Inflammatory macrophage treated with lipopolysaccharide for 1 hour (primary cell): ENCODE measurements at places on chromosomes 1 and 21.

- no peak for DNase-seq
Observed at GRCh38 chr1:221138516-221138915, 259.3 kb downstream of the HLX start.

- DNase-seq, result no peak
Observed at GRCh38 chr1:231272173-231272572, 31.2 kb downstream of the GNPAT start.

- no peak for DNase-seq
Observed at GRCh38 chr21:20591284-20591683, 406.9 kb upstream of the NCAM2 start.

- DNase-seq, result no peak
Observed at GRCh38 chr1:205454903-205455335, 926 bp downstream of the BLACAT1 start.

- DNase-seq, result no peak
Observed at GRCh38 chr21:44955141-44955797, 15.4 kb downstream of the SLX9 start.

GRCh38 chr1:223702735-223703667, 9.3 kb upstream of the CAPN2 start:
- no peak for DNase-seq

DNA sequence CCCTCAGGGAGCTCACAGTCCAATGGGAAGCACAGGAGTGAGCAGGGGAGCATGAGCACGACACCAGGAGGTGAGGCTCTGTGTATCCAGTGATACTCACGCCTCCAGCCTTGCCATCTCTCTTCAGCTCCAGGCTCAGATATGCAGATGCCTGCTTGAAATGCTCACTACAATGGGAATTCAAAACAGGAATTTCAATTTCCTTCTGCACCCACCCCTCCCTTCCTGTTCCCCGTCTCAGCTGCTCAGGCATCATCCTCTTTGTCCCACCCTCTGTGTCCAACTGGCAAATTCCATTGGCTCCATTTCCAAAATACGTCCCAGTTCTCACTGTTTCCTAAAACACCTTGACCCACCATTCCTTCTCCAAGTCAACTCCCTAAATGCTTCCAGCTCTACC, 58.9 kb downstream of the FBXO2 start:
- no peak for DNase-seq

- DNase-seq, result no peak
Observed at GRCh38 chr1:115227346-115228082, 110.5 kb downstream of the NGF start.

DNA sequence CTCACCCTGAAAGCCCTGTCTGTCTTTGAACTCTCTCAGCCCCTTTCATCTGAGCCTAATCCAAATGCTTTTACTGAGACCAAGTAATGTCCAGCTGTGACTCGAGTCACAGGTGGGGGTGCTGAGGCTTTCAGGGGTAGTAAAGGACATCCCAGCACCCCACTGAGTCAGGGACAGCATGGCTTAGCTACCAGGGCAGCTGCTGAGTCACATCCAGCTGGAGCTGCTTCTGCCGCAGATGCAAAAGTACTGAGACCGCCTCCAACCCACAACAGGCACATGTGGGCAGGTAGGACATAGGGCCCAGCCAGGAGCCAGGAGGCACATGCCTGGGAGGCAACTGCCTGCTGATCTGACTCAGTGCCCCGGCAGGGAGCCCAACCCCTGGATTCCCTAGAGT, 6.7 kb upstream of the VSIG8 start:
- DNase-seq, result no peak

GRCh38 chr1:70247768-70248167, 26.6 kb downstream of the SRSF11 start:
- no peak for DNase-seq

- peak; percentile 6 for DNase-seq
Observed at GRCh38 chr1:17246971-17247370, 1.9 kb upstream of the PADI3 start.

GRCh38 chr21:43867948-43868347, 2.9 kb downstream of the AGPAT3 start:
- DNase-seq, result no peak

DNA sequence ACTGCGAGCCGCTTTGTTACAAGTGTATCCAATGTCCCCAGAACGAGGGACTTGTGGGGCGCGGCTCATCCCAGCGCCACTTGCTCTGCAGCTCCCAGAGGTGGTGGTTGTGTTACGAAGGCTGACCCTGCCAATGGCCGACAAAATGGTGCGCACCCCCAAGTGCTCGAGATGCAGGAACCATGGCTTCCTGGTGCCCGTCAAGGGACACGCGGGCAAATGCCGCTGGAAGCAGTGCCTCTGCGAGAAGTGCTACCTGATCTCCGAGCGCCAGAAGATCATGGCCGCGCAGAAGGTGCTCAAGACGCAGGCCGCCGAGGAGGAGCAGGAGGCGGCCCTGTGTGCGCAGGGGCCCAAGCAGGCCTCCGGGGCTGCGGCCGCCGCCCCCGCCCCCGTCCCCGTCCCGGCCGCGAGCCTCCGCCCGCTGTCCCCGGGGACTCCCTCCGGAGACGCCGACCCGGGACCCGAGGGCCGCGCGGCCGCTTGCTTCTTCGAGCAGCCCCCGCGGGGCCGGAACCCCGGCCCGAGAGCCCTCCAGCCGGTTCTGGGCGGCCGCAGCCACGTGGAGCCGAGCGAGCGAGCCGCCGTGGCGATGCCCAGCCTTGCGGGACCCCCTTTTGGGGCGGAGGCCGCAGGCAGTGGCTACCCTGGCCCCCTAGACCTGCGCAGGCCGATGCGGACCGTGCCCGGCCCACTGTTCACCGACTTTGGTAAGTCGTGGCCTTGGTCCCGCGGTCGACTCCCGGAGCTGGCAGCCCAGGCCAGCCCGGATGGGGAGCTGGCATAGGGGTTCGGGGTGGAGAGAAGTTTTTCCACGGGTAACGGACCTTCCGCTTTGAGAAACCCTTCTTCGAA, at the start of gene DMRTB1:
Gene DMRTB1, plus strand, starts transcription at position 79 of the 855 bp plus-strand sequence. Its CDS starts 55 bp downstream, at position 134.
- no peak for DNase-seq

- no peak for DNase-seq
Observed at GRCh38 chr1:10283318-10283984, 73.1 kb downstream of the KIF1B start.

GRCh38 chr1:33331444-33332356, 10.8 kb upstream of the A3GALT2 start:
- no peak for DNase-seq

- peak; percentile 37 for DNase-seq
Observed at GRCh38 chr1:149929856-149930255, 2.3 kb upstream of the SF3B4 start.

GRCh38 chr1:174789399-174789798, 210.3 kb upstream of the CACYBP start:
- peak; percentile 2 for DNase-seq

DNA sequence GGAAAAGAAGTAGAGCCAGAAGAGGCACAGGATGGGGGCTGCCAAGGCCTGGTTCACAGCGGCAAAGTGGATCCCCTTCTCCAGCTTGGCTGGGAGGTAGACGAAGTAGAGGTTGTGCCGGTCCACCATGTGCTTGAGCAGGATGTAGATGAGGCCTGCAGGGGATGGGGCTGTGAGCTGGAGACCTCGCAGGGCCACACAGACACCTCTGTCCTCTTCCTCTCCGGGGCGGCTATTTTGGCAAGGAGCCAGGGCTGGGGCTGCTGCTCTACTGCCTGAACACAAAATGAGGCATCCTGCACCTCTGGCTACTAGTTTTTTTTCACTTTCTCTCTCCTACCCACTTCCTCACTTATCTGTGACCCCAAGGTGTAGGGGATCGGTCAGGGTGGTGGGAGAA, 32.3 kb downstream of the TMEM63A start:
- no peak for DNase-seq

GRCh38 chr1:212938846-212939245, 11.5 kb upstream of the VASH2 start:
- DNase-seq, result no peak

- no peak for DNase-seq
Observed at GRCh38 chr21:38439426-38439825, 58.9 kb downstream of the ERG start.
